ENCODE measurements at places on chromosomes 5 and 9. TPM values are rescaled to one million over a fixed set of nuclear protein-coding genes. Genes with fewer than 3 reads are reported as not detected.

BARHL1 gene
- total RNA-seq, result not detected

ZNF454 gene
- total RNA-seq, result 6.9 TPM

COL23A1 gene
- total RNA-seq, result 7.5 TPM

FABP6 gene
- total RNA-seq, result not detected

PLAC8L1 gene
- not detected for total RNA-seq

SEMA4D gene
- 53.8 TPM for total RNA-seq

SLC34A1 gene
- total RNA-seq, result 166 TPM

C5orf24 gene
- total RNA-seq, result 63.1 TPM

BTNL3 gene
- not detected for total RNA-seq

FAM193B gene
- total RNA-seq, result 50.7 TPM

SLC25A2 gene
- 0.35 TPM for total RNA-seq

CEMIP2 gene
- total RNA-seq, result 45.8 TPM

LRRC26 gene
- 0.35 TPM for total RNA-seq

PAEP gene
- not detected for total RNA-seq

OBP2B gene
- total RNA-seq, result not detected

ADAMTSL1 gene
- total RNA-seq, result 65.9 TPM

FCN1 gene
- 24.3 TPM for total RNA-seq

ZNF300 gene
- 16.3 TPM for total RNA-seq

ENTREP1 gene
- total RNA-seq, result 6.5 TPM

SOX30 gene
- 0.06 TPM for total RNA-seq

ATG12 gene
- total RNA-seq, result 39.5 TPM

PITX1 gene
- 3.6 TPM for total RNA-seq

HMMR gene
- total RNA-seq, result 11.0 TPM

MED27 gene
- 12.3 TPM for total RNA-seq

CDH18 gene
- 2.6 TPM for total RNA-seq

PCAT7 gene
- total RNA-seq, result 0.06 TPM
